ENCODE measurements at places on chromosomes 2 and 18.
A peak's percentile ranks its signal among the peaks of the same experiment; 100 is the strongest.

- DNase-seq, result no peak
These were observed 206.1 kb upstream of the REV1 start for GRCh38 chr2:99695944-99696253.

DNA sequence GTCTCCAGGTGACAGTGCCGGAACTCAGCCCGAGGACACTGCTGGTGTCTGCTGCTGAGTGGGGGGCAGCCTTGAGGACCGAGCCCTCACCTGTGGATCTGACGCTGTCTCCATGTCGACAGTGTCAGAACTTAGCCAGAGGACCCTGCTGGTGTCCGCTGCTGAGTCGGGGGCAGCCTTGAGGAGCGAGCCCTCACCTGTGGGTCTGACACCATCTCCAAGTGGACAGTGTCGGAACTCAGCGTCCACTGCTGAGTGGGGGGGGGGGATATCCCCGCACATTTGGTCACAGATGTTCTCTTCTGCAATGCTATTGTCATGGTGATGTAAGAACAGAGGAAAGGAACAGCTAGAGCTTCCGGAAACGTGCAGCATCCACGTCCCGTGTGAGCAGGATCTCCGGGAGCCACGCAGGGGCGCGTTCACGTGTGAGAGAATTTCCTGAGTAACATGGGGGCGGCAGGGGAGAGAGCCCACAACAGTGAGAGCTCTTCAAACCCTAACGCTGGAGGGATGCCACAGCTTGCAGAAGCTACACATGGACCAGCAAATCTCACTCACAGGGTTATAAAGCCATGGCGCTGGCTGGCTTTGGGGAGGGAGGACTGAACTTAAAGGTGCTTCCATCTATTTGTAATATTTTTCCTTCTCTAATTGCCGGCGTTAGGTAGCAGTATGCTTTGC is 250.7 kb upstream of the SALL3 start:
- peak; percentile 6 for DNase-seq

- no peak for DNase-seq
These were observed 795.1 kb upstream of the ZEB2 start for GRCh38 chr2:145315053-145315452.

DNA sequence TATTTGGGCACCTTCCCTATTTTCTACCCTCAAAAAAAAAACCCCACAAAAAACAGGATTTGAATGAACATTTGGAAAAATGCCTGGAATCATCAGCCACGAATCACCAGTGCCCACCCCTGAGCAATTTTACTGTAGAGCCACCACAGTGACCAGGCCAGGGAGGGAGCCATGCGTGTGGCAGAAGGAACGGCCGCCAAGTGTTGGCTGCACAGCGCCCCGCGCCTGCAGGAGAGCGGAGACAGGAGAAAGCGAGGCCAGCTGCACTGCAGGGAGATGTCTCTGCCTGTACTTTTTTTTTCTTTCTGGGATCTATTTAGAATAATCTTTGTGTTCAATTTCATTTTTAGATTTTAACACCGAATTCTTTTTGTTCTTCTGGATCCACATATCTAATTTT is 269.3 kb upstream of the RAB12 start:
- DNase-seq, result no peak

GRCh38 chr2:145752091-145752806 is 1232.3 kb upstream of the ZEB2 start:
- DNase-seq, result no peak

DNA sequence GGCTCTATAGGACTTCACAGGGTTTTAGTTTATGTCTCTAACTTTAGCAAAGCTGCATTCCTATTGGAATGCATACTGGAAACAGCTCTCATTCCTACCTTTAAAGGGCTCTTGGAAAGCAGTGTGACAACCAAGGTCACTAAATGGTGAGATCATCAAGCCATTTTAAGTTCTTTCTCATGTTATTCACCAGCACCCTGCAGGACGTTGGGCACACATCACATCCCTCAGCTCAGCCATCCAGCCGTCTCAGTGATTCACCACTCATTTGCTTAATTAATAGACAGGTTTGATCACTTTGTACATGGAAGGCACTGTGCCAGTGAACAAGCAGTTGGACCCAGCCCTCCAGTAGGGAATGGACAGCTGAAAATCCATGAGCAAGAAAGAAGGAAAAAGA is 32.2 kb upstream of the RBM44 start:
- DNase-seq, result no peak

DNA sequence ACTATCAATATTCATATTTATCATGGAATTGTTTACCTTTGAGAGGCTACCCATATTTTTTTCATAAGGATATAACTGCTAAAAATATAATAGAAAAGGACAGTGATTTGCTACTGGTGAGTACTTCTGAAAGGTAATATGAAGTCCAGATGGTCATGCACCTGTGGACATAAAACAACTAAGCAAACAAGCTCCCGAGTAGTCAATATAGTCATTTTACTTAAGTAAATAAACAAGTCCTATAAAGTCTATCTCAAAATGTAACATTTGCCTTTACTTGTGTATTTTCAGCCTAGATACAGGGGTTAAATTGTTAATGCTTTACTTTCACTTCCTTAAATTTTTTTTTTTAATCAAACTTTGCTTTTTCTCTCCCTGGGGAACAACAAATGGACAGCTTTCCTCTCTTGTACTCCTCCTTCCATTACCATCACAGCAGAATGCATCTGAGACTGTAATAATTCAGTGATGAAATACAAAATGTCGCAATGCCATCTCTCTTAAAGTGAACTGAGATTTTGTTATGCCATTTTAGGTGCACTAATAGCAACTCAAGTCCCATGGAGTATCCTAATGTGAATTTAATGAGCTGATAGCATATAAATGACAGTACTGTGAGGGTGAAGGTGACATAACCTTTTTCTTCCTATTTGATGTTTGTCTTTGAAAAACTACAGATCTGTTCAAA is 1325.4 kb upstream of the ZEB2 start:
- no peak for DNase-seq

DNA sequence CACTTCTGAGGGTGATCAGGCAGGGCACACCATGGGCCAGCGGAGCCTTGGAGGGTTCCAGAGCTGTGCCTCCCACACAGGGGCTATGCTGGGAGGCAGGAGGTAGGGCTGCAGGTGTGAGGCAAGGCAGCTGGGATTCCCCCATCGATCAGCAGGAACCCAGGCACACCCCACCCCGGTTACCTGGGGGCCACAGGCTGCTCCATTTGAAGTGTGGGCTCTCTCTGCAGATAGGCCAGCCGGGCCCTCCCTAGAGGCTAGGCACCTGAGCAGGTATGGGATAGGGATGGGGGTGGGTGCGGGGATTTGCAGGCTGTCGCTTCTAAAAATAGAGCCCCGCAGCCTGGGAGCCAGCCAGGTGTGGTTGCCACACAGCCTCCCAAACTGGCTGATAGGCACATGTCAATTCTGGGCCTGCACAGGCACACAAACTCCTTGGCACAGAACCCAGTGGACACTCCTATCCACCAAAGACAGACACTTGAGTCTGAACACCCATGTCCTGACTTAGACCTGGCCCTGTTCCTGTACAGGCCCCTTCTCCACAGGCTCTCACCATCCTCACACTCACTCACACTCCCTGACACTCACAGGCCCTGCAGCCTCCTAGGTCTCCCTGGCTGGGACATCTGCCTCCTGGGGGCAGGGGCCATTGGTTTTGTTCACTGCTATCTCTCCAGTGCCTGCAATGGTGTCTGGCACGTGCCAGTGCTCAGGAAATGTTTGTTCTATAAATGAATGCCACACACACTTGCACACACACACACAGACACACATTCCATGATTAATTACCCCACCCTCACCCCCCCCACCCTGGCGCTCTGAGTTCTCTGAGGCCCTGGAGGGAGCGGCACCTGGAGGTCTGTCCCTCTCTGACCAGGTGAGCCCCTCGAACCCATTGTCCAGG is 73.4 kb downstream of the ZFP36L2 start:
- DNase-seq, result no peak

GRCh38 chr2:54595999-54596902 is 127.2 kb upstream of the EML6 start:
- no peak for DNase-seq

- DNase-seq, result no peak
These were observed 32.3 kb downstream of the ADI1 start for GRCh38 chr2:3487028-3487425.

DNA sequence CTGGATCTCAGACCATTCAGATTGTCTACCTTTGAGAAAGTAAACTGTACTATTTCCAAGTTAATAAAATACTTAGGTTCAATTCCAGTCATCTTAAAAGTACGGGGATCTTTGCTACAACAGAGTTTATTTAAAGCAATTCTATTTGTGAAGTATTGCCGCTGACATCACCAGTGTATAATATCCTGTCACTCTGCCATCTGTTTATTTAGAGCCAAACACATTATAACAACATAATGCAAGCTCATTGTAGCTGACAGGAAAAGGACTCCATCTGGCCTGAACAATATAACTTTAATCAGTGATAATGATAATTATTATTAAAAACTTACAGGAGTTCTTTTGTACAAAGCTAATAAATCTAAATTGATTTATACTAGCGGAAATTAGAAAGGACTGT is 786.8 kb downstream of the ERBB4 start:
- DNase-seq, result no peak

All from WERI-Rb-1 (cell line).